ENCODE measurements at places on chromosomes 11 and 22. TPM values are rescaled to one million over a fixed set of nuclear protein-coding genes. Genes with fewer than 3 reads are reported as not detected.

Gene ALX4
- not detected for polyA plus RNA-seq

Gene ATG2A
- 10.0 TPM for polyA plus RNA-seq

Gene TIRAP
- polyA plus RNA-seq = 6.0 TPM

Gene KRTAP5-1
- polyA plus RNA-seq = not detected

Gene CCDC89
- not detected for polyA plus RNA-seq

Gene TMEM126A
- 85.2 TPM for polyA plus RNA-seq

Gene MS4A3
- not detected for polyA plus RNA-seq

Gene HMOX1
- polyA plus RNA-seq = 11.3 TPM

Gene MUC15
- polyA plus RNA-seq = not detected

Gene VWCE
- polyA plus RNA-seq = not detected

Gene APOL5
- not detected for polyA plus RNA-seq

Gene MFRP
- polyA plus RNA-seq = not detected

Gene CASP5
- polyA plus RNA-seq = not detected

Gene MS4A4A
- 3.5 TPM for polyA plus RNA-seq

Gene PDE3B
- polyA plus RNA-seq = 4.7 TPM

Gene TRIM6
- not detected for polyA plus RNA-seq

Gene SCGB2A2
- polyA plus RNA-seq = not detected

Gene CD248
- polyA plus RNA-seq = not detected

Gene TAGLN
- 0.40 TPM for polyA plus RNA-seq

Gene RPLP2
- 640 TPM for polyA plus RNA-seq

Gene DCDC1
- not detected for polyA plus RNA-seq

Gene IL17RA
- polyA plus RNA-seq = 21.0 TPM

Gene MCAM
- polyA plus RNA-seq = not detected

Gene SNX15
- polyA plus RNA-seq = 19.9 TPM

Gene OSBP2
- 2.4 TPM for polyA plus RNA-seq

Gene DMC1
- polyA plus RNA-seq = 1.5 TPM

Gene MRGPRX4
- not detected for polyA plus RNA-seq

Gene PHOX2A
- polyA plus RNA-seq = not detected

Gene IL18
- 20.4 TPM for polyA plus RNA-seq

Gene TMEM9B
- polyA plus RNA-seq = 141 TPM

Gene APLNR
- polyA plus RNA-seq = not detected

Gene ADM2
- polyA plus RNA-seq = 0.38 TPM

Gene SUSD2
- 0.07 TPM for polyA plus RNA-seq

Gene EPS8L2
- 12.9 TPM for polyA plus RNA-seq

Gene NPTXR
- polyA plus RNA-seq = 1.4 TPM

Gene KRTAP5-8
- not detected for polyA plus RNA-seq

Gene HYLS1
- polyA plus RNA-seq = 11.5 TPM

Gene ENTHD1
- not detected for polyA plus RNA-seq

Gene OR51L1
- polyA plus RNA-seq = not detected

Gene HBB
- 747 TPM for polyA plus RNA-seq

Gene CENPM
- polyA plus RNA-seq = 5.5 TPM

Gene TENM4
- polyA plus RNA-seq = not detected

Gene IFITM10
- 0.93 TPM for polyA plus RNA-seq

Gene F2
- not detected for polyA plus RNA-seq

Gene OR8D4
- polyA plus RNA-seq = not detected

Gene ANGPTL5
- polyA plus RNA-seq = not detected

Gene DBX1
- not detected for polyA plus RNA-seq

Gene INS
- not detected for polyA plus RNA-seq

Gene MPST
- polyA plus RNA-seq = 56.0 TPM

Gene RAPSN
- polyA plus RNA-seq = not detected
